Trophoblast cell (in vitro differentiated cells and primary cell): ENCODE measurements at places on chromosomes 4 and X.
A peak's percentile ranks its signal among the peaks of the same experiment; 100 is the strongest.

- DNase-seq = peak; percentile 33
Observed at GRCh38 chr4:147725673-147726072, 6.2 kb upstream of the ARHGAP10 start.

DNA sequence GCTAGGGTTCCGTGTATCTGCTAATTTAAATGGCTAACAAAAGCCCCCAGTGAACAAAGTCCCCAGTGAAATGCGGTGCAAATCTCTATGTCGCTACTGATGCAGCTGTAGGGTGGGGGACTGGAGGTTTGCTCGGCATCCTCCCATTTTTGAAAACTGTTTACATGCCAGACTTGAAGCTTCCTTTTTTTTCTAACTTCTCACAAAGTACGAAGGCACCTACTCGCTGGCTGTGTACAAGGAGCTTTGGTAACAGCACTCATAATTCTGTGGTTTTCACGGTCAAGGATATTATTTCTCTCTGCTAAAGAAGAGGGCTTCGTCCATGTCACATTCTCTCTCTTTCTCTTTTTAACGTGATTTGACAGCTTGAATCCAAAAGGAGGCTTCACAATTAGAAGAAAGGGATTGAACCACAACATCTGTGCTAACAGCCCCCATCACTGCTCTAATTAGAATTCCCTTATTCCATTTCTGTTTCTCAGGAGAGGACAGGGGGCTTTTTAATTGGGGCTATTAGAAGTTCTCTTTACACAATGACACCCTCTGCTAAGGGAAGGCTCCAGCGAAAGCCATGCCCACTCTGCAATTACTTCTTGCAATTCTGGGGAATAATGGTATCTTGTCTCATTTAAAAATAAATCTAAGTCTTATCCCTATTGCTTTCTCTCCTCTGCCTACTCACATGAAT is 46.7 kb downstream of the TMEM156 start:
- DNase-seq = no peak

DNA sequence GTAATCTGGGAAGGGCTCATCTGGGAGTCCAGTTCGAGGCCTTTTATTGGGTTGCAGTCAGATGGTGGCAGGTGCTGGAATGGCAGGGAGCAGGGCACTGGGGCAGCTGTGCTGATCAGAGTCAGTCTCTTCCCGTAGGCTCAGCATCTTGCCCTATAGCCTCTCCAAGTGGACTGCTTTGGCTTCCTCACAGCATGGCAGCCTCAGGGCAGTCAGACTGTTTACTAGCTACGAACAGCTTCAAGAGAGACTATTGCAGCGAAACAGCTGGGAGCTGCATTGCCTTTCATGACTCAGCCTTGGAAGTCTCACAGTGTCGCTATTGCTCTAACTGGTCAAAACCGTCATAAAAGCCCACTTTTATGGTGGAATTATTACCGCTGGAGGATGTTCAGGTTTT is 26.8 kb upstream of the DUSP21 start:
- DNase-seq = no peak

DNA sequence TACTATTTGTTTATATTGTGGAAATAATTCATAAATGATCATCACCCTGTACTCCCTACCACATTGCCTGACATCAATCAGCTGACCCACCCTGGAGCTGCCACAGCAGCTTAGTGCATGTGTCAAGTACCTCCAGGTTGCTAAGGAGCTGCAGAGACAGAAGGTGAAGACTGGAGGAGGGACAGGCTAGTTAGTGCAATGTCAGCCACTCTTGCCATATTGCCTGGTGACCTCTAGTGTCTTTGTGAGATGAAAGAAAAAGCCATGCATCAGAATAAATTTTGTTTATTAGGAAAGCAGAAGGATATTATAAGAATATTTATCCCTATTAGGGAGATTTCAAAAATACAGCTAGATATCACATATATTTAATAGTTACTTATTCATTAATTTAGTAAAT is 243.9 kb upstream of the FAT4 start:
- DNase-seq = no peak

- DNase-seq = no peak
Observed at GRCh38 chrX:149799095-149799714, 17.5 kb downstream of the MAGEA9 start.

- no peak for DNase-seq
Observed at GRCh38 chr4:85769009-85769408, 294.1 kb downstream of the ARHGAP24 start.

DNA sequence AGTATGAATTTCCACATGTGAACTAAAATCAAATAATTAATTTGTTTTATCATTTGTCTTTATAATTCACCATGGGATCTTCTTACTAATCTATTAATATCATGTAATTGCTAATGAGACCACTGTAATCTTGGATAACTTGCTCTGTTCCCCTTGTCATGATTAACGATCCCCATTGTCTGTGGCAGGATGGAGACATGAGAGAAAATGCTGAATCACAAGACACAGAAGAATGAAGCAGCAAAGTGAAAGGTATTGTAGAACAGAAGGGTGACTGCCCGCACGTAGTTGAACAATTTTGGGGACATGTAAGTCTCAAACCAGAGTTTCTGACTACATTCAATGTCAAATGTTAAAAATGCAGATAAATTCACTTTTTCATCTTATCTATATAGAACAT is 135.2 kb downstream of the EPHA5 start:
- no peak for DNase-seq

DNA sequence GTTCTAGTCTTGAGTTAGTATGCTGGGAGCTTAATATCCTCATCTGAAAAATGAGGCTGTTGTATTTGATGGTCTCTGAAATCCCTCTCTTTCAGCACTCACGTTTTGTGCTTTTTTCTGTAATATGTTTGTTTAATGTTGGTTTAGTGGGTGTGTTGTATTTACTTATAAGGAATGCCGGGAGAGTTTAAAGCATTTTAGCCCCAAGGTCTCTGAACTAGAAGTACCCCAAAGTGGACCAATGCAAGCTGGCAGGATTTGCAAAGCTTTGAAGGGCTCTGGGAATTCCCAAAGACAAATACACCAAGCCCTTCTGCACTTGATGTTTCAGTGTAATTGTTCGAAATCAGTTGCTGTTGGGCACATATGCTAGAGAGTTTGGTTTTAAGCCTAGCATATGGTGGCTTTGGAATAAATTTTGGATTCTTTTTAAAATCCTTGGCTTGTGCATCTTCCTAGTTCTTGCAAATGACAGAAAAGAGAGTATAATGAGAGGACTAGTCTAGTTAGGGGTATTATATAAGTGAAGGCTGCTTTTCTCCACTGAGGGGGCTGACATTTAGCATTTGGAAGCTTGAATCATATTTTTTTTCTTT is 371.4 kb upstream of the BOD1L1 start:
- DNase-seq = no peak

DNA sequence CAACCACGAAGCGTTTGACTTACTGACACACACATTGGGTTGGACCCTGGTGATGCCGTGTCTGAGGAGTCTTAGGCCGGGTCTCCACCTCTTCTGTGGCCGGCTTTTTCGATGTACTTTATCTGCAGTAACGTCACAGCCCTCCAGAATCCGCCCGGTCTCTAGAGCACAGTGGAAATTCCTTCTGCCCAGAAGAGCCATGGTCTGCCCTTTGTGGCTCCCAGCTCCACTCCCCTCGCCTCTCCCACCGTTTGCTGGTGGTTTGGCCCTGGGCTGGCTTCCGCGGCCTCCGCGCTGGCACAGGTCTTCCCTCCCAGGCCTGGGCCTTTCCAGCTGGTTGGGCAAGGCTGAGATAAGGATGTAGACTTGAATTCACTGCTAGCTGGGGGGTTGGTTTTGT is 4.3 kb downstream of the MAEA start:
- no peak for DNase-seq

GRCh38 chrX:39476604-39477021 is 621.1 kb downstream of the BCOR start:
- DNase-seq = no peak

- peak; percentile 60 for DNase-seq
Observed at GRCh38 chr4:110487873-110488272, 11.9 kb downstream of the ENPEP start.

GRCh38 chr4:144480068-144480467 is 165.9 kb upstream of the HHIP start:
- no peak for DNase-seq

- peak; percentile 69 for DNase-seq
Observed at GRCh38 chr4:138673053-138673452, 342.5 kb upstream of the NOCT start.

GRCh38 chrX:101229170-101229569 is 9.6 kb downstream of the DRP2 start:
- DNase-seq = no peak

- peak; percentile 42 for DNase-seq
Observed at GRCh38 chr4:186606591-186606992, 51.2 kb upstream of the MTNR1A start.

DNA sequence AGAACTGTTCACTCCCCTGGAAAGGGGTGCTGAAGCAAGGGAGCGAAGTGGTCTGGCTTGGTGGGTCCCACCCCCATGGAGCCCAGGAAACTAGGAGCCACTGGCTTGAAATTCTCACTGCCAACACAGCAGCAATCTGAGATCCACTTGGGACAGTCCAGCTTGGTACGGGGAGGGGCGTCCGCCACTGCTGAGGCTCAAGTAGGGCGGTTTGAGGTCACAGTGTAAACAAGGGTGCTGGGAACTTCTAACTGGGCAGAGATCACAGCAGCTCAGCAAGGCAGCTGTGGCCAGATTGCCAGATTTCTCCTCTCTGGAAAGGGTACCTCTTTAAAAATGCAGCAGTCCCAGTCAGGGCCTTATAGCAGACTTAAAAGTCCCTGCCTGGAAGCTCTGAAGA is 53.9 kb upstream of the GALNTL6 start:
- no peak for DNase-seq

DNA sequence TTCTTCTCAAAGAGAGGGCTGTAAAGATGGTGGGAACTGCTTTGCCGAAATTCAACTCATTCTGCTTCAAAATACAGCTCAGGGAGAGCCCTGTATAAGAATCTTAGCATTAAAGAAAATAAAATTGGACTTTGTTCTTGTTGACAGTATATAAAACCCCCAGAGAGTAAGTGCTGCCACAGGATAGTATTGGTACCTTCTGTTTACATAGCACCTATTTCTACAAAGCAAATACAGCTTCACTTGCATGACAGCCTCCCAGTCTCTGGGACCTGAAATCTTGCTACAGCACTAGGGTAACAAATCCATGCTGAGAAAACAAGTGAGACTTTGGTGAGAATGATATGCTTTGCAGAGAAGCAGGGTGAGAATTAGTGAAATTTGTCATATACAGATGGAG is 428.6 kb downstream of the ADGRL3 start:
- no peak for DNase-seq

DNA sequence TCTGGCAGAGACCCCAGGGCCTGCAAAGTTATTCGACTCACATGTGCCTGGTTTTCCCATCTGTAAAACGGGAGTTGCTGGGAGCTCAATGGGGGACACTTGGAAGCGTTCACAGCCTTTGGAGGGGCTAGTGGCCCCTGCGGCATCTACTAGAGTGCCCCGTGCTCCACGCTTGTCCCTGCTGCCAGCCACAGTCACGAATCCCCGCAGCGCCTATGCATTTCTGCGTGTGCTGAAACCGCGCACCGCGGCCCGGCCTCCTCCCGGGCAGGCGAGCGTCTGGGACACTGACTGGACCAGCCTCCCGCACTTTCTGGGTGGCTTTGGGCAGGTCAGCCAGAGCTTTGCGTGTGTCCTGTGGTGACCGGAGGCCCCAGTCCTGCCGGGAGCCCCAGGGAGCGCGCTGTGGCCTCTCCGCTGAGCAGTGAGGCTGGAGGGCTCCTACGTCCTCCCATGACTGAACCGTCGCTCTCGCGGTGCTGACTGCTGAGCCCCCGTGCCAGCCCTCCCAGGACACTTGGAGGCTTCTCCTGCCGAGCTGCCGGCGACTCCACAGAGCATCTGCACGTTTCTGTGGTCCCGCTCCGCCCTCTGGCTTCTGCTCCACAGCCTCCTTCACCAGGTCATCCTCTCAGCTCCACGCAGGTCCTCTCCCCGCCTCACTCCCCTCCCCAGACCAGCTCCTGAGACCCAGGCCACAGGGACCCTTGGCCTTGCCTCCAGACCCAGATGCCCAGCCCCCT is 36.3 kb downstream of the PIGG start:
- DNase-seq = no peak

GRCh38 chr4:26021417-26022345 is 107.7 kb downstream of the SMIM20 start:
- DNase-seq = no peak

DNA sequence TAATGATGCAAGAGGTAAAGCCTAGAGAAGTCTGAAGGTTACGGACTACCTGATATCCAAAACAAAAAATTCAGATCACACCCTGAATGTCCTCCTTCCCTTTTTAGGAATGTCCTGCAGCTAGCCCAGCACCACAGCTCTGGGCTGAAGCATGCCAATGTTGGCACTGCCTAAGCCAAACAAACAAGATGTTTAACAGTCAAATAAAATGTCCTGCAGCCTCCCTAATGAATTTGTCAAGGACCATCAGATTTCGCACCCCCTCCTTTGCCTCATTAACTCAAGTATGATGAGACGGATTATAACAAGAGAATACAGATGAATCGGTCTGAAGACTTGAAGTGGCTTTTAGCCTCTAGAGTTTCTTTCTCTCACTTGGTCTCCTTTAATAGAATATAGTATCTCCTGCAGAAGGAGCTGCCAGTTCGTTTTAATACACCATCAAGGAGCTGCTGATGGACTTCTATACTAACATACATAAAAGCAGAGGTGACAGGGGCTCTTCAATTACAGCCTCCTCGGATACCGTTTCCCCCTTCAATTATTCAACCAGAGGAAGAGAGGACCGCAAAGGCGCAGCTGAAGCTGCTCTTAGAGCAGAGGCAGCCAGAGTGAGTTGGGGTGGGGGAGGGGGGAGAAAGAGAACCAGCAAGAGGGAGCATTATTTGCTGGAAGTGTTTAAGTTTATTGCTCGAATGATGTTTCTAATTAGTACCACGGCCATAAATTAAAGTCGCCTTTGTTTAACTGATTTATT is 3.0 kb upstream of the MAB21L2 start:
- DNase-seq = no peak

DNA sequence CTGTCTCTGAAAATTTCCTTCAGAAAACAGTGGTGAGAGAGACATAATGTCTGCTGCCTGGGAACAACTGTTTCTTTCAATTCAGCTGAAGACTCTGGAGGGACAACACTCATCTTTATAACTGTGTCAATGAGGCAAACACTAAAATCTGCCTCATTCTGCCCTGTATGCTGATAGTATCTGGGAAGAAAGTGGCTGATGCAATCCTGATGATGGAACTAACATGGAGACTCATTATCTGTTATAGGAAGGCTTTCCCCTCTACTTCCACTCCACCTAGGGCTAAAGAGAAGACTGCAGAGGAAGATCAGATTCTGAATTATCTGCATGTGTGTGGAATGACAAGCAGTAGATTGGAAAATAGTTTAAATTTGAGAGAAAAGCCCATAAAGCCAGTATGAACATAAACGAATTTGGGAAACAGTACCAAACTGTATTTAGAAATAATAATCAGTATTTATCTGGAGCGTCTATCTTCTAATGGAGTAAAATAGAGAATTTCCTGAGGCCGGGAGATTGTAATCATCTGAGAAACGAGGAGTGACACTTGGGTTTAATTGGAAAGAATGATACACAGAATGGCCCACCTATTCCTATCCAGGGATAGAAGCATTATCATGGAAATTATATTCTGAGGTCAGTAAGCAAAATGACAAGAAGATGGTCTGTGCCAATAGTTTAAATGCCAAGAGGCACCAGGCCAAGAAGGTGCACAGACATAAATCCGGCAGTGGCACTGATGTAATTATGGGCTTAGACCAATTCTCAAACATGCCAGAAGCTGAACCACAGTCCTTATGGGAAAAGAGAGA is 85.4 kb downstream of the SHISA3 start:
- DNase-seq = no peak

GRCh38 chr4:48499551-48500066 is 9.6 kb downstream of the ZAR1 start:
- no peak for DNase-seq
